ENCODE measurements at places on chromosomes 13 and 19. TPM values are rescaled to one million over a fixed set of nuclear protein-coding genes. Genes with fewer than 3 reads are reported as not detected.

The CLDND2 gene
- total RNA-seq: not detected

The NLRP9 gene
- total RNA-seq: not detected

The PODNL1 gene
- total RNA-seq: 0.58 TPM

The GPX4 gene
- 281 TPM for total RNA-seq

The GPR183 gene
- total RNA-seq: 0.19 TPM

The KLK14 gene
- not detected for total RNA-seq

The CCDC8 gene
- total RNA-seq: 21.1 TPM

The PRR22 gene
- total RNA-seq: under 0.01 TPM

Measured in regular cardiac myocyte (primary cell).